ENCODE measurements at places on chromosomes 2 and 18.

GRCh38 chr2:486371-486770 lies 190.8 kb downstream of the TMEM18 start:
- no peak for DNase-seq

DNA sequence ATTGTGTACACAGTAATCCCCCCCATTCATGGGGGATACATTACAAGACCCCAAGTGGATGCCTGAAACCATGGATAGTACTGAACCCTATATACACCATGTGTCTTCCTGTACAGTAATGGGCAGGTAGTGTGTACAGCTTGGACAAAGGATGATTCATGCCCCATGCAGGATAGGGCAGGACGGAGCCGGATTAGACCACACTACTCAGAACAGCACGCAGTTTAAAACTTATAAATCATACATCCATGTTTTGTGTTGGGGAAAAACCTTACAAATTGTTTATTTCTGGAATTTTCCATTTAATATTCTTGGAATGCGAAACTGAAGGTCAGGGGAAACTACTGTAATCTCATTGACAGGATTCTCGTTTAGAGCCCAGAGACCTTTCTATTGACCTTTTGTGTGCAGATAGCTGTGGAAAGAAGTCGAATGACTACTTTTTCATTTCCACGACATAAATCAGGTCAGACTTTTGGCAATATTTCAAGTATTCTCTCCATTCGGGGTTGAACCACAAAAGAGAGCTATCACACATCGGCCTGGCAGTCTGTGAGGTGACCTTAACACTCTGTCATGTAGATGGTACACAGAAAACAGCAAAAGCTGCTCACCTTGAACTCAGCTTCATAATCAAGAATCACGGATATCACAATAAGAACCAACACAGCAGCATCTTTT lies 9.9 kb upstream of the YPEL5 start:
- DNase-seq, result no peak

DNA sequence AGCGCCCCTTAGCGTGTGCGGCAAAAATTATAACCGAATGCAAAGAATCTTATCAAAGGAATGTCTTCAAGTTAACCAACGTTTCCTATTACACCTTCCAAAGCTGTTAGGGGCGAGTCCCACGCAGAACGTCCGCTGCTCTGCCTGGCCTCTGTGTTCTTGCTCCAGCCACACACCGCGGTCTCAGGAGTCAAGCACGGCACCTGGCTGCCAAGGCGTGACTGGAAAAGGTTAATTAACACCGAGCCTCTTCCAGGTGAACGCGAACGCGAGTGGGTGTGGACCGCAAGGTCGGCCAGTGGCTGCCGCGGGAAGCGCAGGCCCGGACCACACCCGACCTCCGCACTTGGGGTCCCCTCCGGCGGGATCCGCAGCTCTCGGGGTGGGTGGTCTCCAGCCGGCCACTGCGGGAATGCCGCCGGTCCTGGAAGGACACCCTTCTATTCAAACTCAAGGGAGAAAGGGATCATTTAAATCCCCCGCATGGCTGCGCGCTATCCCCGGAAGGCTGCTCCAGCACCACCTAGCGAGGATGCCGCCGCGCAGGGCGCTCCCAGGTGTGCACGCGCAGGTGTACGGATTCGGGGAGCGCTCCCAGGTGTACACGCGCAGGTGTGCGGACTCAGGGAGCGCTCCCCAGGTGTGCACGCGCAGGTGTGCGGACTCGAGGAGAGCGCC lies 830 bp downstream of the CYB5A start:
- no peak for DNase-seq

- no peak for DNase-seq
These were observed 44.9 kb downstream of the CYP27C1 start for GRCh38 chr2:127175041-127175721.

- no peak for DNase-seq
These were observed 45.6 kb downstream of the SESTD1 start for GRCh38 chr2:179218848-179219594.

DNA sequence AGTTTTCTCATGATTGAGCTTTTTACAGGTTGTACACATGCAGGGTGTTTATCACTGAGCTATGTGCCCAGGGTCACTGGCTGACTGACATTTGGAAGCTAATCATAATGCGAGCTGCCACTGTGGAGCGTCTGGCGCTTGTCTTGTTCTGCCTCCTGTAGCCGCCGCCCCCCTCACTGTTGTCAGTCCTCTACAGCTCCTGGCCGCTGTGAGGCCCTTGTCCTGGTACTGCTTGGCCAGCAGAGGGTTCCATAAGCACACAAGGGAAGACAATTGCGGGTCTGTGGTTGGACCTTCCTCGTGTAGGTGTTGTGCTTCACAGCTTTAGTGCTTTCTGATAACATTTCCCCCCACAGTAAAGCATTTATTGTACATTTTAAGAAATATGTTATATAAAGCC lies 105.6 kb upstream of the LDLRAD4 start:
- no peak for DNase-seq

DNA sequence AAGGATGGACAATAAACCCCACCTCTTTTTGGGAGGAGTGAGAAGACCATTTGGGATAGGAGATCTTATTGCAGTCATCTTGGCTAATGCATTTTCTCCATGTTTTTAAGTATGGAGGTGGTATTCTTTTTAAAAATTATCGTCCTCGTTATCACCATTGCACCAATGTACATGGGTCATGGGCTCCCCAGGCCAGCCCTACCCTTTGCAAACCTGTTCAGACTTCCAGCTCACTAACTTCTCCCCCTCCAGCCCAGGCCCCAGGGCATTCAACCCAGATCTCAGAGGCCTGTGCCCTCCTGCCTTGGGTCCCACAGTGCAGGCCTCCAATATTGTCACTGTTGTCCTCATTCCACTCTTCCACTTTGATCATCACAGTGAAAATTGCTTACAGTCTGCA lies 68.4 kb downstream of the BCL2L11 start:
- DNase-seq, result no peak

DNA sequence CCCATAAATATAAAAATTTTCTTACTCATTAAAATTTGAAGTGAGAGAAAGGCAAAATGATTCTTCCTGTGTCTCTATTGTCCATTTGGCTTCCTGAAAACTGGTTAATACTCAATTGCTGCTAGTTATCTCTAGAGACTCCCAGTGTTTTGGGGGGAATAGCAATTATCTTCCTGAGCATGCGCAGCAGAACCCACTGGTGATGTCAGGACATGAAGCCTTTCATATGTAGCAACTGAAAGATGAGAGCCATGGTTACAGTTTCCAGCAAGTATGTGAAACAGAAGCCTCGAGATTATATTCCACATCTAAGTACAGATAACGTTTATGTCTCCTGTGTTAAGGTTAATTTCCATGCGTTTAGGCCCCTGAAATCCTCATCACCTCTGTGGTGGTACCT lies 254.3 kb upstream of the FIGN start:
- no peak for DNase-seq

GRCh38 chr18:31487246-31488015 lies 10.5 kb upstream of the DSG2 start:
- DNase-seq, result no peak

GRCh38 chr2:73043929-73044832 lies 27.3 kb downstream of the SFXN5 start:
- no peak for DNase-seq

- DNase-seq, result no peak
These were observed 557.8 kb downstream of the SUCLG1 start for GRCh38 chr2:83901317-83901716.

GRCh38 chr18:37321582-37322491 lies 243.8 kb downstream of the CELF4 start:
- DNase-seq, result no peak

GRCh38 chr2:54206596-54206995 lies 49.4 kb downstream of the TSPYL6 start:
- no peak for DNase-seq

- no peak for DNase-seq
These were observed 33.9 kb downstream of the ERLEC1 start for GRCh38 chr2:53820711-53821110.

GRCh38 chr18:62285281-62285680 lies 39.8 kb upstream of the TNFRSF11A start:
- no peak for DNase-seq

DNA sequence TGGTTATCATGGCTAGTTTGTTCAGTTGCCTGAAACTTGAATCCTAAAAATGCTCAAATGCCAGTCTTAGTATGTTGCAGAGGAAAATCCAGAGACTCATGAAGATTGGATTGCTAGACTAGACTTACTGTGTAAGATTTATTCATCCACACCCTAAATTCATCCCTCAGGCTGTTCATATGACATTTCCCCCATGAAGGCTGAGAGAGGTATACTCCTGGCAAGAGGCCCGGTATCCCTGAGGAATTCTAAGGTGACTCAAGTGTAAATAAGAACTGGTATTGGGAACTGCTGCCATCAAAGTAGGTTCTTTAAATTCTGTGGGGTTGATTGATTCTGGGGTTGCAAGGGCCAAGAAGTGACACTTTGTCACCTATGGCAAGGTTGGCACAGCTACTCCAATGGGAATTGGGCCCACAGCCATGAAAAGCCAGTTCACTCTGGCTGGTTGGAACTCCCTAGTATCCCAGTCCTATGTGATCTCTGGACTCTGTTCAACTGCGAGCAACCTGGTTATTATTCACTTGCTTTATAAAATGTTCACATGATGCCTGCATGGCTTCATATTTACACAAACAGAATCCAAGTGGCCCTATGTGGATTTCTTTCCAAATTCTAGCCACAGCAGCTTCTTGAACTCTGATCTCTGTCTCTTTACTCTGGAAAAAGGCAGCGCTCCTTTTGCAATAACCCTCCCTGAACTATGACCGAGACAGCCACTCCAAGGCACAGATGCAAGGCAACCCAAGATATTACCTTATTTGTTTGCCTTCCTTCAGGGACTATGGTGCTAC lies 429.1 kb downstream of the CBLN2 start:
- DNase-seq, result no peak

DNA sequence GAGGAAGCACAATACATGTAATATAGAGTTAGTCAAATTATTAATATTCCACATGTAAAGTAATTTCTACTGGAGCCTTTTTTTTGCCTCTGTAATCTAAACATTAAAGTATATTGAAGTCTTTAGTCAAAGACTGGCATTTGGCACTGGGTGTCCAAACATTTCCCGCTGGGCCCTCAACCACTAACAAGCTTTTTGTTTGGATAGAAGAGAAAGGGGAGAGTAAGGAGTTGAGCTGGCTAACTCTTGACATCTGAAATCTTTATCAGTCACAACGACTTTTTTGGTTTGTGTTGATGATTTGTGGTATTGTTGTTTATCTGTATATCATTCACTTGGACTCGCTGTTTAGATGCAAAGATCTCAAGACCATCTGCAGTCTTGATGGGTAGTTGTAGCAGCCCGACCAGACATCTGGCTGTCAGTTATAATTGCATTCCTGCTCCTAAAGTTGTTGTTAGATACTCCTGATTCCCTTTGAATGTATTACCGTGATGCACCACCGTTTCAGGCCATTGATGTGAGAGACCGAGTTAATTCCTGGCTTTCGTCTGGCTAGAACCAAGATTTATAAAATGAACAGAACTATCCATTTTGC lies 379.6 kb downstream of the MTX2 start:
- no peak for DNase-seq

GRCh38 chr2:210660-211059 lies 53.2 kb downstream of the SH3YL1 start:
- no peak for DNase-seq

- no peak for DNase-seq
These were observed 748 bp upstream of the ZNF804A start for GRCh38 chr2:184597571-184597991.

- no peak for DNase-seq
These were observed 384.1 kb downstream of the ERBB4 start for GRCh38 chr2:212154477-212154878.

DNA sequence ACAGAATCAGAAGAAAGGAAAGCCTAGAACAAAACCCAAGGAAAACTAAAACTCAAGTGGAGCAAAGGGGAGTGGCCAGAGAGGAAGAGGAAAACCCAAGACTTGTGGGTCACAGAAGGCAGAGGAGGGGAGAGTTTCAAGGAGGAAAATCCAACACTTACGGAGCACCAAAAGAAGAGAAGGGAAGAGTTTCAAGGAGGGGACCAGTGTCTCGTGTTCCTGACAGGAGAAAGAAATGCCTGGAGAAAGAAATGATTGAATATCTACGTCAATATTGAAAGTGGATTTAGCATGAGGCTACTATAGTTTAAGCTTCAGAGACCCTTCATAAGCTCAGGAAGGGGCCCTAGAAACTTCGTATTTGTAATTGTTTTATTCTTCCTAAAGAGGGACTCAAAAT lies 1.4 kb upstream of the MFSD6 start:
- no peak for DNase-seq

DNA sequence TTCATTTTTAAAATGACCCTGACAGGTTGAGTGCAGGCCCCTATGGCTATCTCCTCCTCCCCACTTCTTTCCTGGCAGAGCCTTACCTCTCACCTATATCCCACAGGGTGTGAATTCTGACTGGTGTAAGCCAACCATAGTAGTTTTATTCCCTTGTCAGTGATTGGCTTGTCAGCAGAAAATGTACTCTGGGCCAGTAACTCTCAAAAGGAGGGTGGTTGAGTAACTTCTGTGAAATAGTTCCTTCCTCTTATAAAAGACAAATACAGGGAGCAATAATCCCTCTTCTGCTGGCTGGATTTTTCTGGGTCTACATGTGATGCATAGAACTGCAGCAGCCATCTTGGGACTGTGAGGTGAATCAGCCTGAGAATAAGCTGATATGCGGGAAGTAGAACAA lies 83.4 kb downstream of the RAPH1 start:
- no peak for DNase-seq

DNA sequence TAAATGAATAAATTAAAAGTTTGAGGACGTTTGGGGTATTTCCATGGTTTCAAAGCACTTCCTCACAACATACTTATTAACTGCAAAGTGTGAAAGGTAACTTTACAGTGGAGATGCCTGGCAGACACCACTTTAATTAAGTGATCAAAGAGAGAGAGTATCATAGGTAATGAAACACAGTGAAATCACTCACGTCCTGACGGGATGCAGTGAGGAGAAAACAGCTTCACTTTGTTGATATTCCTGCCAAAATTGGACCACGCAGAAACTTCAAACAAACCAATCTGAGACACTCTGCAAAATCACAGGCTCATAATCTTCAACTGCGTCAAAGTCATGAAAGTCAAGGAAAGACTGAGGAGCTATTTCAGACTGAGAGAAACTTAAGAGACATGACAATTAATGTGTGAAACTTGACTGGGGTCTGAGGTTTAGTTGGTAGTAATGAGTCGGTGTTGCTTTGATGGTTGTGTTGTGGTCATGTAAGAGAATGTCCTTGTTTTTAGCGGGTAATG lies 66.0 kb upstream of the ITGB6 start:
- DNase-seq, result no peak

DNA sequence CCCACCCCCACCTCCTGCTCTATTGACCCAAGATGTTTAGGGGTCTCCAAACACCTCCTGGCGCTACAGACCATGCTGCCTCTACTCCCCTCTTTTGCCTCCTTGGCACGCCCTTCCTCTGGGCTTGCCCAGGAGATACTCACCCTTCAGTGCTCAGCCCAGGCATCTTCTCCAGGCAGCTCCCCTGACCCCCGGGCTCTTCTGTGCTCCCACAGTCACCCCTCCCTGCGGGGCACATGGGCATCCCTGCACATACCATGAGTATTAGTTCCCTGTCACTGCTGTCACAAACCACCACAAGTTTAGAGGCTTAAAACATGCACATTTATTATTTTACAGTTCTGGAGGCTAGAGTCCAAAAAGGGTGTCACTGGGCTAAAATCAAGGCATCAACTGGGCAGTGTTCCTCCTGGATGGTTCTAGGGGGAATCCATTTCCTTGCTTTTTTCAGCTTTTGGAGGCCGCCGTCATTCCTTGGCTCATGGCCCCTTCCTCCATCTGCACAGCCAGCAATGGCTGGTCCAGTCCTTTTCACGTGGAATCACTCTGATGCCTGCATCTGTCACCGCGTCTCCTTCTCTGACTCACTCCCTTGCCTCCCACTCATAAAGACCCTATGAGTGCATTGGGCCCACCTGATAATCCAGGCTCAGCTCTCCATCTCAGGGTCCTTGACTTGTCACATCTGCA lies 230.4 kb upstream of the COPS8 start:
- no peak for DNase-seq

Measured in T-helper 17 cell (primary cell).